ENCODE measurements at places on chromosomes 1 and 21.

GRCh38 chr1:109133815-109134214 is 19.9 kb downstream of the ELAPOR1 start:
- DNase-seq, result peak; percentile 11

DNA sequence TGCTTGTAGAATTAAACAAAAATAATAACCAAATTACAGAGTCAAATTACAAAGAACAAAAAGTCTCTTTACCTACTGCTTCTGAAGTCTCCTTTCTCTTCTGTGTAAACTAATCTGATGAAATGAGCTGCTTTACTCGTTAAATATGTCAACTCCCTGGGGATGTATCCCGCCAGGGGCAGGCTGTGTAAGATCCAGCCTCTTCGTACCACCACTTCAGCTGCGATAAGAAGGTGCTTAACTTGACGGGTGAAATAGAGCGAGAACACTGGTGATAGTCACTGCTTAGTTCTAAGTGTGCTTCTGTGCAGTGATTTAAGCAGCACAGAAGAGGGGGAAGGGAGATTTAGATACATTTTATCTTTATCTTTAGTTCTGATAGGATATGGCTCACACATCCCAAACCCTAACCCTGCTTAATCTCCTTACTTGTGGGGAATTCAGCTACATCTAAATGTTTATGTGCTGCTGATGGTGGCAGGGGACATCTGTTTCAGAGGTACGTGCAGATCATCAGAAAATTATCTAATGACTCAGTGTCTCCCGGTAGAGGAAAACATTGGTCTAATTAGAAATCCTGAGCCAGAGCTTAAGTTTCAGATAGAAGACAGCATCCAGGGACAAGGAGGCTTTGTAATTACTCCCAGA is 46.0 kb downstream of the RHOU start:
- DNase-seq, result peak; percentile 50

DNA sequence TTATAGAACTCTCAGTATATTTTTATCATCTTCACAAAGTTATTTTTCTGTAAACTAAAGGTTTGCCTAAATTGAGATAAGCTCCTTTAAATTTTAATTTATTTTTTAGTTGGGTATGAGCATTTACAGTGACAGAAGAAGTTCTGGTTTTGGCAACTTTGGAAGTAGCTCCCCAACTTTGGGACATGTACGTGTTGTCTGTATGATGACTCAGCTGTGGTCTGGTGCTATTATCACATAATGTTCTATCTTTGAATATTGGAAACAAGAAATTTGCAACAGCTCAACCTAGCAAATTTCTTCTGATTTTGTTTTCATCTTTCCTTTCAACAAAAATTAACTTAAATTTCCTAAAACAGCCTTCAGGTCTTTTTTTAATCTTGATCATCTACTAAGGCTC is 46.6 kb upstream of the C1orf105 start:
- no peak for DNase-seq

DNA sequence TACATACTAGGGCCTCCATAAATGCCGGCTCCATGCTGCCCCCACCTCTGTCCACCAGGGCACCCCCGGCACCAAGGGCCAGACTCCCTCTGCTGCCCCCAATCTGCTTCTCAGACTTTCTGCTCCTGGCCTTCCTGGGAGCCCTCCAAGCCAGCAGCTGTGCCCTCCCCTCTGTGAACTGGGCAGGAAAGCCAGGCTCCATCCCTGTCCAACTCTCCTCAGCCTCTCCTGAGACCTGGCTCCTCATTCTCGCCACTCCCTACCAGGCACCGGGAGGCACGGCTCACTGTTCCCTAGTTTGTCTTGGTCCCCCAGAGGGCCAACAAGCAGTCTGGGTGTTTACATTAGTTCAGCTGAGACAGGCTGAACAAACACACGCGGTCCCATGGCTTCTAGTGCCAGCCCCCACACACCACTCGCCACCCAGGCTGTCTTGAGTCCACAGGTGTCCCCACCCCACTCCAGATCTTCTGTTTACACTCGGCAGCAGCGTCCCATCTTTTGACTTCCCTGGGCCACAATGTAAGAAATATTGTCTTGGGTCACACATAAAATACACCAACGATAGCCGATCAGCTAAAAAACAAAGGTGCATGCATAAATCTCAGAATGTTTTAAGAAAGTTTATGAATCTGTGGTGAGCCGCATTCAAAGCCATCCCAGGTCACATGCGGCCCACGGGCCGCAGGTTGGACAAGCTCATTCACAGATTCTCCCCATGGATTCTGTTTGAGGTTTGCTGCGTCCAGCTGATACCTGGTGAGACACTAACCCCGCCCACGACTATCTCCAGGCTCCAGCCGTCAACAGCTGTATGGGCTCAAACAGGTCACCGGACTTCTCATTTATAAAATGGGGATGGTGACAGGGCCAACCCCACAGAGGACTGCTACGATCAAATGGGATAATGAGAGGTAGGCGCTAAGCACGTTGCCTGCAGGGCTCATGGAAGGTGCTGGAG is 29.5 kb upstream of the ECE1 start:
- DNase-seq, result peak; percentile 36

GRCh38 chr21:26846036-26846931 is 1.1 kb upstream of the ADAMTS1 start:
- DNase-seq, result peak; percentile 86

DNA sequence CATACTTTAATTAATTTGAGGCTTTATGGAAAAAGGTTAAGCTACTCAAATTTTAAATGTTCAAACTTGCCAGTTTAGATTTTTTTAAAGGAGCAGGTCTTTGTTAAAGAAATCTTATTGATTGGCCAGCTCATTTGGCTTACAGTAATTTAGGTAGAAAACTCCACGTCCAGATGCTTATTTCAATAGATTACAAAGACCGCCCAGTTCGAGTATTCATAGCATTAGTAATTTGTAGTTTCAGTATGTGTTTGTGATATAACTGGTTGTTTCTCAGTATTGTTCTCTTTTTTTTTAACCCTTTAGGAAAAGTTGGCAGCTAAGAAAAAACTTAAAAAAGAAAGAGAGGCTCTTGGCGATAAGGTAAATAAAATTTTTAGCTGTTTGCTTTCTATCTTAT is 1.6 kb downstream of the RPF1 start:
- no peak for DNase-seq

GRCh38 chr1:109959974-109960744 is 24.4 kb upstream of the AHCYL1 start:
- DNase-seq, result peak; percentile 77

DNA sequence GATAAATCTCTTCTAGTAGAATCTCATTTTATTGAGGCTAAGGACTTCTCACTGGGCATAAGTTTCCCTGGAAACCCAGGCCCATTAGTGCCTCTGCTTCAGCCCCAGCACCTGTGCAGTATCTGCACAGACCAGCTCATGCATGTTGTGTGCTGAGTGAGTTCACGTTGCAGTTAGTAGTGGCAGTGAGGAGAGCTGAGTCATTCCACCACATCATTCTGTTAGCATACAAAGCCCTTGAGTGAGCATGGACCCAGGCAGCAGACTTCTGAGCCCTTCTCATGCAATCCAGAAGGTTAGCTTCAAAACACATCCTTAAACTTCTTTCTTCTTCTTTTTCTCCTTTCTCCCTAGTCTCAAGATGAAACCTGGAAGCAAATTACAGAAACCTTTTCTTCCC is 45.8 kb upstream of the NTPCR start:
- peak; percentile 87 for DNase-seq

- DNase-seq, result no peak
Observed at GRCh38 chr1:226370144-226370923, 37.6 kb downstream of the PARP1 start.

DNA sequence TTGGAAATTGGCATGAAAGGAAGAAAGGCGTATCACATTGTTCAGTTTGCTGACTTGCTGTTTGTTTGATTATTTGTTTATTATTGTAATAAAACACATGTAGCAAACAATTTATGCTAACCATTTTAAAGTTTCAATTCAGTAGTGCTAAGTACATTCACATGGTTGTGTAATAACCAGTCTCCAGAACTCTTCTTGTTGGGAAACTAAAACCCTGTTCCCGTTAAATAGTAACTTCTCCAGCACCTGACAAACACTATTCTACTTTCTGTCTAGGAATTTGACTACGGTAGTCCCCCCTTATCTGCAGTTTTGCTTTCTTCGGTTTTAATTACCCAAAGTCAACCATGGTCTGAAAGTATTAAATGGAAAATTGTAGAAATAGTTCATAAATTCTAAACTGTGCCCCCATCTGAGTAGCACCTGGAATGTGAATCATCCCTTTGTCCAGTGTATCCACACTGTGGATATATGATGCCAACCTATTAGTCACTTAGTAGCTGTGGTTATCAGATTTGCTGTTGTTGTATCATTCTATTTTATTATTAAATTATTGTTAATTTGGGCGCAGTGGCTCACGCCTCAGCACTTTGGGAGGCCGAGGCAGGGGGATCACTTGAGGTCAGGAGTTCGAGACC is 5.5 kb downstream of the MORC3 start:
- DNase-seq, result peak; percentile 77

GRCh38 chr21:40800126-40800525 is 46.8 kb downstream of the DSCAM start:
- no peak for DNase-seq

All from GM23248 (cell line).